ENCODE measurements at places on chromosomes 16 and 17.

GRCh38 chr17:73058022-73058421 is 34.5 kb downstream of the SLC39A11 start:
- DNase-seq, result no peak

GRCh38 chr17:81693509-81694210 is 9.5 kb upstream of the MRPL12 start:
- DNase-seq, result no peak

GRCh38 chr16:67357561-67357960 is 30.9 kb downstream of the LRRC36 start:
- DNase-seq, result no peak

DNA sequence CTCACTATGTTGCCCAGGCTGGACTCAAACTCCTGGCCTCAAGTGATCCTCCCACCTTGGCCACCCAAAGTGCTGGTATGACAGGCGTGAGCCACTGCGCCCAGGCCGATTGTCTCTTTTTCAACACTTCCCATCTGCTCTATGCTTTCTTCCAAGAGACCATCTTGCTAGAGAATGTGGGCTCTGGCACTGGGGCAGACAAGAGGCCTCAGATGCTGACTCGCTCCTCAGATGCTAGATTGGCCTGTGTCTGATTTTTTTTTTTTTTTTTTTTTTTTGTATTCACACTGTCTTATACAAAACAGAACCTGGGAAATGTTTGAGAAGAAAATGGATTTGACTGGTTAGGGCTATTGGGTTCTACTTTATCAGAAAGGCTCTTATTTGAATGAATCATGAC is 58.2 kb downstream of the CYB5D2 start:
- no peak for DNase-seq

GRCh38 chr16:116015-116414 is 22.5 kb downstream of the NPRL3 start:
- DNase-seq, result no peak
